ENCODE measurements at places on chromosomes 5 and 9. TPM values are rescaled to one million over a fixed set of nuclear protein-coding genes. Genes with fewer than 3 reads are reported as not detected.

DNA sequence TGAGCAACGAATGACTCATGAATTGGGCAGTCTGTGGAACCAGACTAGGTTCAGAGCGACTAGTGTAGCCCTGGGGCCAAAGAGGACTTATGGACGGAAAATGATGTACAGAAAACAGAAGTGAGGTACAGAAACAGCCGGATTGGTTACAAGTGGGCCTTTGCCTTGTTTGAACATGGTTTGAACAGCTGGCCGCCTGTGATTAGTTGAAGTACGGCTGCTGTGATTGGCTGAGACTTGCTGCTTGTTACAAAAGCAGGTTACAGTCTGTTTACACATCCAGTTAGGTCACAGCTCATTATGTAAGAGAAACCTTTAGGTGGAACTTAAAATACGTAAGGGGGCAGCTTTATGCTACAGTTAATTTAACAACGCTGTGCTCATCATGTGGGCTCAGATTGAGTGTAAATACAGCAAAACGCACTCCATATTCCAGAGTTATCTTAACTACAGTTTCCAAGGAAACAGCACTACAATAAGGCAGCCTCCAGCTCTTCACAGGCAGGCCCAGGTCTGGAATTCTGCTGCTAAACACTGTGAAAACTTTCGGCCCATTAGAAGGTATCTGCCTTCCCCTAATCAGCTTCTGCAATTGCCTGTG is 6.5 kb downstream of the AMACR start:
- DNase-seq, result no peak

GRCh38 chr9:128642675-128643245 is 13.9 kb downstream of the DYNC2I2 start:
- no peak for DNase-seq

The CCL27 gene
- not detected for total RNA-seq

The PITX1 gene
- total RNA-seq, result 45.3 TPM

GRCh38 chr9:77916820-77917219 is 114.8 kb downstream of the GNAQ start:
- DNase-seq, result no peak

The TEK gene
- total RNA-seq, result not detected

The PIP5K1B gene
- total RNA-seq, result 3.4 TPM

GRCh38 chr5:1118231-1118698 is 6.4 kb upstream of the SLC12A7 start:
- DNase-seq, result no peak

GRCh38 chr9:995781-996180 is 19.3 kb downstream of the DMRT3 start:
- DNase-seq, result no peak

The FAM163B gene
- total RNA-seq, result not detected

- DNase-seq, result no peak
These were observed 179.6 kb downstream of the GRIA1 start for GRCh38 chr5:153670101-153670500.

GRCh38 chr5:140111011-140111858 is 2.7 kb upstream of the PURA start:
- no peak for DNase-seq

The IFNE gene
- total RNA-seq, result 0.87 TPM

The F2RL2 gene
- total RNA-seq, result 37.5 TPM

DNA sequence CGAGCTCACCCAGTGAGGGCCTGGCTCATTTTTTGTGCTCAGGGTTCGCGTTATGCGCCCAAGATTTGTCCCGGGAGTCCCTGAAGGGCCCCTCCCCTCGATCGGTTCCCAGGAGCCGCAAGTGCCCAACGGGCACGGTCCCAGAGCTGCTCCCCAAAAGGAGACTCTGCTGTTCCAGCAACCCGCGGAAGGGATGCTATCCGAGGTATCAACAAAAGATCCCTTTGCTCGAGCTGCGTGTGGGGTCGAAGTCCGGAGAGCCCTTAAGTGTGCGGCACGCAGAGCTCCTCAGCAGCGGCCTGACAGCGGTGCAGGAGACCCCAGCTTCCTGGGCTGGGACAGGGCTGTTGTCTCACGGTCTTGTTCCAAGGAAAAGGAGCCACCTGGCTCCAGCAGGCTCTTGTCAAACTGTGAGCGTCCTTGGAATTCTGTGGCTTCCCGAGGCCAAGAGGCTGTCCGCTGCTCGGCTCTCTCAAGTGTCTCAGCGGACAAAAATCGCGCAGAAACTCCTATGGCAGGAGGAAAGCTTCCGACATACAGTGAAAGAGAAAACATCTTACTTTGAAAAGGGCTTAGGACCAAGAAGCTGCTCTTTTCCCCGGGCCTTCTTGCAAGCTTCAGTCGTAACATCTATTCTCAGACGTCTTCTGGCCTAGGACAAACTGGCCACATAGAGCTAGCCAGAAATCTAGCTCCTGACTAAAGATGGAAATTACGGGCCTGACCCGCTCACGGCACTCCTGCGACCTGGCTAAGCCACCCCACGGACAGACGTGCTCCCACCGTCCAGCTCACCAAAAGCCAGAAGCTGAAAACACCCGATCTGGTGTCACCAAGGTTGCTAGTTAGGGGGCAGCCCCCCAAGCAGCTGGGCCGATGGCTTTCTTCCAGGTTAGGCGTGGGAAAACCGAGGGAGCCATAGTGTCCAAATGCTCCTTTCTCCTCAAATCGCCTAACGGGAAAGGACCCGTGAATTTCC is 2.6 kb upstream of the FOXB2 start:
- DNase-seq, result no peak

DNA sequence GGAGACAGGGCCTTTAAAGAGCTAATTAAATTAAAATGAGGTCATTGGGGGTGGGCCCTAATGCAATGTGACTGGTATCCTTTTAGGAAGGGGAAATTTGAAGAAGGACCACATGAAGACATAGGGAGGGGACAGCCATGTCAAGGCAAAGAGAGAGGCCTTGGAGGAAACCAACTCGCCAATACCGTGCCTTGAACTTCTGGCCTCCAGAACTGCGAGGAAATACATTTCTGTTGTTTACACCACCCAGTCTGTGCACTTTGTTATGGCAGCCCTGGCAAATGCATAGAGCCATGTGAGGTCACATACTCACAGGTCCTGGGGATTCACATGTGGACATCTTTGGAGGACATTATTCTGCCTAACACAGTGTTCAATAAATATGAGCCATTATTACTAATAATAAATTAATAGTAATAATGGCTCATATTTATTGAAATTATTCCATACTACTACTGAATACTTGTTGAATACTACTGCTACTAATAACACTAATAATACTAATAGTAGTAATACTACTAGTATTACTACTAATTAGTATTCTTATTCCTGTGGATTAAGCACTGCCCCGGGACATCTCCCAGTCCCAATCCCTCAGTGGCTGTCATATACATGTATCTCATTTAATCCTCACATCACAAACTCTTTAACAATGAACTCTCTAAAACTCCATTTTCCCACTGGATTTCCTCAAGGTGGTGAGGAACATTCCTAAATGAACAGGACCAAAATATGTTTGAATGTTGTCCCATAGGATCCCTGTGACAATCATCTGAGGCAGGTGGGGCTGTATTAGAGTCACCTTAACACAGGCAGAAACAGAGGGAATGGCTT is 8.4 kb downstream of the TRAF1 start:
- DNase-seq, result no peak

The PFN3 gene
- not detected for total RNA-seq

The PRDM9 gene
- not detected for total RNA-seq

DNA sequence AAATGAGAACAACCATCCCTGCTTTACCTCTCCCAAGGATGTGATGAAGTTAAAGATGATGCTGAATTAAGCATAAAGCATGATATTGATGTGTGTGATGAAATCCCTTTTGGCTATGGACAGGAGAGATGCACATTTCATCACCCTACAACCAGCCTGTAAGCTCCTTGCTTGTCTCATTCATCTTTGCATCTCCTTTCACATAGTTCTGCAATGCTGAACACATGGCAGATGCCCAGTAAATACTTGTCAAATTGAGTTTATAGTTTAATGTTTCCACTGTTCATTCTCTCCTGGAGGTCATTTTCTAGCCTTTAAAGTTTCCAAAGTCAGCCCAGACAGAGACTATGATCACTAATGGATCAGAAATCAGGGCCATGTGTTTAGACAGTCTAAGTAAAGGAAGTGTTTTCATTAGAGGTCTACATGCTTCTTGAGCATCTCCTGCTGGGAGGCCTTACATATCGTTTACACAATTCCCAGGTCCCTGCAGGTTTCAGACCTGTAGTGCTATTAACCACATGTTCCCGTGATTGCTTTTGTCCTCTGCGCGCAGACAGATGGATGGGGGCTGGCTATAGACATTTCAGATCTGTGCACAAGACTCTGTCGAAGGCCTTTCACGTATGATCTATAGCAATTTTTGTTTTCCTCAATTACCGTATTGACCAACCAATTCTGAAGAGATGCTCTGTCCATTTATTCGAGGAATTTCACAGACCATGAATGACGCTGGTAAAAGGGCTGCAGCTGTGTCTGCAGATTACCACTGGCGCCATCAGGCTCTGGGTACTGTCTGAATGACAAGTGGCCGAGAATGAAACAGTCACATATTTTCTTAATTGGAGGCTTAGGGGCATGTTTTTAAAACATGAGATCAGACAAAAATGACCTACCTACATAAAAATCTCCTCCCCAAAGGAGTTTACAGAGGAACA is 49.0 kb upstream of the CKMT2 start:
- DNase-seq, result no peak

- no peak for DNase-seq
These were observed 8.4 kb downstream of the PPP1R26 start for GRCh38 chr9:135488013-135488330.

DNA sequence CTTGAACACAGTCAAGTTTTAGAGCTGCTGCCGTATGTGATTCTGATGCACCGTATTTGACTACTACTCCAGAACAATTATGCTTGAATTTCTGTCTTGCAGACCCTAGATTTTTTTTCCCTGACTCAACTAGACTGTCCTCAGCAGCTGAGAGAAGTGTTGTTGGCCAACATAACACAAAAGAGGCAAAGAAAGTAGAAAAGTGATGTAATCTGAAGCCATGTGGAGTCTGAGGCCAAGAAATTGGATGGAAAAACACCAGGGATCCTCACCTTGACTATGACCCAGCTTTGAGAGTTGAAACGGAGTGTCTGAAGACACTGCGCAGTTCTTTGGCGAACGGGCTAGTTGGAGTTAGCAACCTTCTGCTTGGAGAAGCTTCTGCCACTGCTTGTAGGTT is 36.3 kb upstream of the FGF1 start:
- DNase-seq, result no peak

DNA sequence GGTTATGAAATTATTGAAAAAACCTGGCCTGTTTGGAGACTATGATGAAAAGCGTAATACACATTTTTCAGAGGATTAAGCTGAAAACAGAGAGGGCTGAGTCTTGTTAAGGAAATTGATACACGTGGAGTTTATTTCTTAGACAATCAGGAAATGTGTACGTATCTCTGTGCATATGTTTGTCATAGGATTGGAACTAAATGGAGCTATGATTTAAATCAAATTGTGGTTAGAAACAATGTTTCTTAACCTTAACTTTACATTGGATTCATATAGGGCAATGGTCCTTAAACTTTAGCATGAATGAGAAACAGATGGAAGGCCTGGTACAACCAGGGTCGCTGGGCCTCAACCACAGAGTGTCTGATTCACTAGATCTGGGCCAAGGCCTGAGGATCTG is 451.6 kb downstream of the CDH18 start:
- no peak for DNase-seq

- DNase-seq, result no peak
These were observed 32.9 kb downstream of the PALM2AKAP2 start for GRCh38 chr9:109812818-109813281.

DNA sequence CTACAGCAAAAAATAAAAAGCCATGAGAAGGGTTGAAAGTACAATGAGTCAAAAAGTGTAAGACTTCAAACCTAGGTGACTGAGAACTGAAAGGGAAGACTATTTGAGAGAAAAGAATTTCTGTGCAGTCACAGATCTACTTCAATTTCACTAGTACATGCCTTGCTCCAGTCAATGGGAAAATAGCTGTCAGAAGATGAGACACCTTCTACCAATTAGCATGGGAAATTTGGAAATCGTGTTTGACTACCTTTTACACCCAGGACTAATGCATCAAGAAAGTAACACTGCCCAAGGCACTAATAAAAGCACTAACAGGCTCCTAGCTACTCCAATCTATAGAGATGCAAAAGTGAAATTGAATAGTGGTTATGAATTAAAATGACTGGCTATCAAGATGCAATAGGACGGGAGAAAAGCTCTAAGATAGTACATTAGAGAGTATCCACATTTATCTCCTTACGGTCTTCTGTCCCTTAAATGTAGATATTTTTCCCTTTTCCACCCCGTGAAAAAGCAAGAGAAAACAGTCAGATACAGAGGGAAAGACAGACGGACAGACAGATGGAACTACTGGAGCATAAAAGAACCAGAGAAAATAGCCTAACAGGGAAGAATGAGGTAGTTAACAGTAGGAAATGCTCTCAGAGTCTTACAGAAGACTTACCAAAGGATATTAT is 15.2 kb downstream of the ERP44 start:
- no peak for DNase-seq

- DNase-seq, result no peak
These were observed 105.7 kb upstream of the ADAMTSL1 start for GRCh38 chr9:18368206-18368605.

- DNase-seq, result no peak
These were observed 1656.5 kb downstream of the EFNA5 start for GRCh38 chr5:106014262-106014661.

The MARVELD2 gene
- total RNA-seq, result 9.3 TPM

- no peak for DNase-seq
These were observed 5.6 kb upstream of the APC start for GRCh38 chr5:112732131-112732530.

DNA sequence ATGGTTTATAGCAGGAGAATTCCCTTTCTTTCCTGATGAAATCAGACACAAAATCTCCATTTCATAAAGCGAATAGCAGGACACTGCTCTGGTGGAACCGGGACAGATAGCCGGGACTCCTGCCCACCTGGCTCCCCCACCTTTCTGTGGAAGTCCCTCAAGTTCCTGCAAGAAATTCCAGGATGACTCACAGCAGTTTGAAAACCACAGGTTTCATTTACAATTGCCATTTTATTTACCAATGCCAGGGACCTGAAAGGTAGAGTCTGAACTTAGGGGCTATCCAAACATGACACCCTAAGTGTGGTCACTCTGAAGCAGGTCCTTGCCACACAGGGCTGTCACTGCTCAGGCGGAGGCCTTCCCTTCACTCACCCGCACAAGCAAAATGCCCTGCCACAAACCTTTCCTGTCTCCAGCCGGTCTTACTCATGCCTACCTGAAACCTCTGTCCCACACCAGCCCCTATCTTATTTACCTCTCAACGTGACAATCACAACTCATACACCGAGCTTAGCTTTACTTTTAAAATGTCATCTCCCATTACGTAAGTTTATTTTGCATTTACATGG is 63.3 kb upstream of the TAF1L start:
- no peak for DNase-seq

DNA sequence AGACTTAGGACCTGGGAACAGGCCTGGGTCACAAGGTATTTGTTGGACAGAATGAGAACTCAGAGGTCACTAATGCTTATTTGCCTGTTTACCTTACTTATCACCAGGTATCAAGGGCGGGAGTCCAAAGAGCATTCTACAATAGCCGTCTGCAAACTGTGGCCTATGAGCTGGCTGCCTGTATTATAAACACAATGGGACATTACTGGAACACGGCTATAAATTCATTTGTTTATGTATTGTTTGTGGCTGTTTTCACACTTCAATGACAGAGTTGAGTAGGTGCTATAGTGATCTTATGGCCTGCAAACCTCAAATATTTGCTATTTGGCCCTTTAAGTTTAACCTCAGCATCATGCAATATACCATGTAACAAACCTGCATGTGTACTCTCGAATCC is 76.6 kb upstream of the ASTN2 start:
- no peak for DNase-seq
